ENCODE measurements at places on chromosomes 3 and 15.

DNA sequence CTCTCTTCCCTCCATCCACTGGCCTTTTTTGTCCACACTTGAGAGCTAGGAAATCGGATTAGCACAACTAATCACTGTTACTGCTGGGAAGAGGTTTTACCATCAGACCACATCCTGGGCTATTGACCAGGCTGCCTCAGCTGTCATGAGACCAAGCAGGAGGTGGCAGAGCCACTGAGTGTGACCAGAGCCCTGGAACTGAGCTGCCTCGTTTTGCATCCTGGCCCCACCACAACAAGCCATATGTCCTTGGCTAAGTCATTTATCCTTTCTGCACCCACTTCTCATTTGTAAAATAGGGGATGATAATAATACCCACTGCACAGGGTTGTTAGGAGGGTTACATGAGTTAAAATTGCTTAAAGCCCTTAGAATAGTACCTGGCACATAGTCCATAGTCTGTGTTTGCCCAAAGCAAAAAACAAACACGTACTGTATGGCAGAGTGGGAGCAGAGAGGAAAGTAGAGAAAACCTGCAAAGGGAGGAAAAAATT lies 34.1 kb downstream of the TMEM158 start:
- DNase-seq, result no peak

- DNase-seq, result no peak
Observed at GRCh38 chr3:116663161-116664110, 46.1 kb upstream of the TUSC7 start.

GRCh38 chr3:116050311-116050915 lies 394.9 kb downstream of the LSAMP start:
- no peak for DNase-seq

- no peak for DNase-seq
Observed at GRCh38 chr15:68503791-68504680, 72.1 kb upstream of the ITGA11 start.

GRCh38 chr15:62752657-62753517 lies 289.7 kb upstream of the TPM1 start:
- DNase-seq, result no peak

DNA sequence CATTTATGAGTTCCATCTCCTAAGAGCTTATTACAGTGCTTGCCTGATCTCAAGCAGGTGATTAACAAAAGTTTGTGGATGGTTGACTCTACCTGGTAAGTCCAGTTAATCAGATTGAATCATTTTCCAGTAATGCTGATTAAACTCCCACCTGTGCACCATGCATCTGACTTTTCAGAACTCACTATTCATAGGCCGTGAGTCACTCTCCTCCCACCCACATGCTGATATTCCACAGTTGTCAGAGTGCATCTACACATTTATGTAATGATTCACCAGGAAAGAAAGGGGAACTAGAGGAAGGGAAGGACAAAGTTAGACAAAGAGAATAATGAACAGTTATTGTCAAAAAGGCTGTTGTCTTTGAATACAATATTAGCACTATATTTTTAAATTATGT lies 106.2 kb upstream of the UBE3A start:
- no peak for DNase-seq

- DNase-seq, result no peak
Observed at GRCh38 chr3:141905129-141905528, 28.7 kb downstream of the ATP1B3 start.

- DNase-seq, result no peak
Observed at GRCh38 chr15:36039996-36040572, 494.1 kb upstream of the DPH6 start.

DNA sequence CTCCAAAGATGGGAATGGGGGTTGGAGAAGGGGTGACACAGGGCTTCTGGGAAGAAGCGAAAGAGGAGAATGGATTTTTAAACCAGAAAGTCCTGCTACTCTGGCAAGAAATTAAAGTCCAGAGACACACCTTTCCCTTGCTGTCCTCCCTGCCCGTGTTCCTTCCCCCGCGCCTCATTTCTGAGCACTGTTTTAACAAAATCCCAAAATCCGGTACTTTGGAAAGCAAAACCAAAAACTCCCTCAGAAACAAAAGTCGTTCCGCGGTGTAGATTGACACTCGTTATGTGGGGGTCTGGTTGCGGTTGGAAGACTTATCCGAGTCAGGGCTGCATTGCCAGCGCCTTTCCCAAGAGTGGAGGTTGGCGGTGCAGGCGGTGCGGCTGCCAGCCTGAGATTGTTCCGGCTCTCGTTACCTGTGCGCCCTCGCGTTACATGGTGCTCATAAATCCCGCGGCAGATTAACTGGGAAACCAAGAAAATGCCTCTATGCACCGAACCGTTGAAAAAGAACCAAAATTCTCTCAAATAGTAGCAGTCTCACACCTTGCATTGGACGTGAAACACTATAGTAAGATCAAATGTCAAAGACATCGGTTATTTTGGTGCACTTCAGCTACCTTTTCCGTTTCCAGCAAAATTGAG lies 217.7 kb downstream of the MEIS2 start:
- no peak for DNase-seq

- DNase-seq, result no peak
Observed at GRCh38 chr3:9917820-9918219, 922 bp downstream of the IL17RC start.

- no peak for DNase-seq
Observed at GRCh38 chr3:182490596-182491491, 302.5 kb upstream of the ATP11B start.

DNA sequence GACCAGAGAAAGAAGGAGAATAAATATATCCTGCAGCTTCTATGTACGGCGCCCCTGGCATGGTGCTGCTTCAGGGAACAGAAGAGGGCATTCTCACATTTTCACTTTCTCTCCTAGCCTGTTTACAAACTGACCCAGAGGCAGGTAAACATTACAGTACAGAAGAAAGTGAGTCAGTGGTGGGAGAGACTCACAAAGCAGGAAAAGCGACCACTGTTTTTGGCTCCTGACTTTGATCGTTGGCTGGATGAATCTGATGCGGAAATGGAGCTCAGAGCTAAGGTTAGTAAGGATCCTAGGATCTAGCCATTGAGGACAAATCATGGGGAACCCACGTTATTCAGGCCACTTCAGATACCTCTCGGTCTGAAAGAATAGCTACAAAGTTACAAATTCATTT lies 26.4 kb downstream of the HACD3 start:
- DNase-seq, result no peak
